Sigmoid colon (tissue), 7 donors: ENCODE measurements at places on chromosomes 1 and 21.
A peak's percentile ranks its signal among the peaks of the same experiment; 100 is the strongest.

DNA sequence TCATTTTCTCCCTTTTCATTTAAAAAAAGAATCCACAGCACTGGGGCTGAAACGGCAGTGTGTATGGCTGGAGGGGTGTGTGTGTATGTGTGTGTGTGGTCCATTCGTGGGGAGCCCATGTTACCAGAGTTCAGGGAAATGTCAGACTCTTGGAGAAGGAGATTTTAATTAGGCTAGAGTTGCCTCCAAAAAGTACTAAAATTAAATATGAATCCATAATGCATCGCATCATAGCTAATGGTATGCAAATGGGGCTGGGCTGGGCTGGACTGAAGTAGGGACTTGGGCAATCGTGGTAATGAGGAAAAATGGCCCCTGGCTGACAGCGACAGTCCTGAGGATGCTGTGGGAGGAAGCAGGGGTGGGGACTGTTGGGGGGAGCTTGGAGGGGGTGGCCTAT lies 24.8 kb downstream of the GRIK3 start:
- DNase-seq, result no peak

DNA sequence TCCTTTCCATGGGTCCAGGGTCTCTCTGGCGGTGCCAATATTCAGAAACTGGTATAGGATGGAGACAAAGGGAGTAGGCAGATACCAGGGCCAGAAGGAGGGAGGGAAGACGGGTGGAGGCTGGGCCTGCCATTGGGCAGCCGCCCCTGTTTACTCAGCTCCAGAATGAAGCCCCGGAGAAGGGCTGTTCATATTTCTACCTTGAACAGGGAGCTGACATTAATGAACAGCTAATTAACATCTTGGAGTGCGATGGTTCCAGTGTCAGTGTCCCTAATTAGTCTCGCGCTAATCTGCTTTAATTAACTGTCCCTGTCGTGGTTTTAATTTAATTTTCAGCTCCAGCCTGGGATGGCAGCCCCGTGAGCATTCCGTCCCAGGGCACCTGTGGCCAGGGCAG lies 113.8 kb downstream of the EPHB2 start:
- DNase-seq, result no peak

DNA sequence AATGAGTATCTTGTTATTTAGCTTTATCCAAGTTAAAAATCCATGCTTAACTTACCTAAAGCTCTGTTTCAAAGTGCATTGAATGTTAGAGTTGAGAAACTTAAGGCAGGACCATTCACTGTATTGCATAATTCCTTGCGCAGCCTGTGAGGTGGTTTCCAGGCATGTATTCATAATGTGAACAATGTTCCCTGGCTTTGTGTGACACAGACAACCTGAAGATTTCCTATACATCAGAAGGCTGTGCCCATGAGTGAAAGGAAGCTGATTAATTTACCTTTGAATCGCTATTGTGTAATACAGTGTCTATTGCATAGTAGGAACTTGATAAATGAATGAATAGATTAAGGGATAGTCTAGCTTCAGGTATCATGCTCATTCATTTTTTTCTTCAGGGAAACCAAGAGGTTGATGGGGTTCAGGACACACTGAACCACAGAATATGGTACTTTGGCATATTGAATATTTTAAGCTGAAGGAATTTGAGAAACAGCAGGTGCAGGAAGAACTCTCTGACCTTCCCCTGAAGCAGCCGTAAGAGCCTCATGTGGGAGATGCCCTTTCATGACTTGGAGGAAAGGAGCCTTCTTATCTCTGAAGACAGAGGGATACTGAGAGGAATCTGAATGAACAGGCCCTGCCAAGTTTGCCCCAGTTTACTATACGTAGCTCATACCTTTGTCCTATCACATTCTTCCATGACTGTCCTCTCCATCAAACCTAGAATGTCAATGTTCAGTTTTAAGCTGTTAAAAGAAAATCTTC lies 88.6 kb upstream of the GNG12 start:
- no peak for DNase-seq

DNA sequence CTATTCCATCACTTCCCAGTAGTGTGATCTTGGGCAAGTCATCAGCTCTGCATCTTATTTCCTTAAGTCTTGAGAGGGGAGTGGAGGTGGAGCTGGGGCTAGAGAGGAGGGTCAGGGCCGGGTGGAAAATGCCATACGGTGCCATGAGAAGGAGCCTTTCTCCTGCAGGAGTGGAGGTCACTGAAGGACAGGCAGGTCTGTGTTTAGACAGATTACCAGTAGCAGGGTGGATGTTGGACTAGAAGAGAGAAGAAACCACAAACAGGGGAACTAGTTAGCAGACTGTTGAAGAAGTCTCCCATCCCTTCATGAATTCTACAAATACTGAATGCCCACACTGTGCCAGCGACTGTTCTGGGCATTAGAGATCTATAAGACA lies 13.9 kb upstream of the CPT2 start:
- peak; percentile 34 for DNase-seq

GRCh38 chr1:2411801-2412394 lies 466 bp downstream of the PEX10 start:
- DNase-seq, result no peak

DNA sequence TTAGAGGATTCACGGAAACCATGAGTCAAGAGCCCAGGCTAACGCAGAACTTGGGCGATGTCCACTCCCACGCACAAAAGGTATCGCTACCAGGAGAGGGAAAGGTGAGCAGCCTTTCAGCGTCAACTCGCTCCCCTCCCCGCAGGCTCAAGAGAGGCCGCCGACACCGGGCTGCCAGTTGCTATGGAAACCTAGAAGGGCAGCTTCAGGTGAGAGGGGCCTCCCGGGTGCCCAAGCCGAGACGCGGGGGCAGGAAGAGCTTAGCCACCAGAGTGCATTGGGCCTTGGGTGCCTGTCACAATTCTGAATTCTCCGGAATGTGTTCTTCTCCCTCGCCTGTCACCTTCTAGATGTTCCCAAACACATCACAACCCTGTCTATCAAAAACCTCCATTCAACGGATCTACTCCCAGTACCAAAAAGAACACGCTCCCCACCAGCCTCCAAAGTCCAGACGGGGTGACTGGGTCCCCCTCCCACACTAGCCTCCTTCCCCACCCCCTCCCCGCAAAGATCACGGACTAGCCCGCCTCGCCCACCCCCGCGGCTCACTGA lies 694 bp downstream of the MEAF6 start:
- no peak for DNase-seq
